ENCODE measurements at places on chromosomes 13 and 19.

DNA sequence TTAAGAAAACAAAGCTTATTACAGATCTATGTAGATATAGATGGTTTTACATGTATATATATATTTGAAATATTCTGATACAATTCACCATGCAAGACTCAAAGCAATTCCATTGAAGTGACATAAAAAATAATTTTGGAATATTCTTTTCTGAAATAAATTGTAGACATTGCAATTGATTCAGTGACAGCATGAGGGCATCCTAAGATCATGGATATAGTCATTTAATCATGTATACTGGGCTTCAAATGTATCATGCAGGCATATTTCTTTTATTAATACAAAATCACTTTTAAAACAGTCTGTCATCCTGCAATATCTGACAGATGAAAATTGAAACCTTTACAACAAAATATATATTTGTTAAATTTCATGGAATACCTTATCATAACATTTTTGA is 286.7 kb upstream of the SLITRK6 start:
- no peak overlapping the region for H3K27ac ChIP-seq
- no peaks in the 10 kb centered on the region for H3K36me3 ChIP-seq
- H3K4me1 ChIP-seq: no peaks in the 10 kb centered on the region
- no peak for DNase-seq

- H3K36me3 ChIP-seq: no peaks in the 10 kb centered on the region
- H3K27me3 ChIP-seq: peaks cover 21% of the 10 kb centered on the region
- H3K4me3 ChIP-seq: peak overlapping the region; percentile 72
- H3K4me1 ChIP-seq: peaks cover 51% of the 10 kb centered on the region
- no peak for DNase-seq
- peak overlapping the region; percentile 65 for H3K27ac ChIP-seq
Measured at GRCh38 chr19:51258165-51259160, 7.6 kb downstream of the SIGLECL1 start.

GRCh38 chr13:48400090-48400694 is 12.7 kb downstream of the LPAR6 start:
- H3K4me1 ChIP-seq: peaks cover 42% of the 10 kb centered on the region
- peaks cover 37% of the 10 kb centered on the region for H3K36me3 ChIP-seq
- no peak overlapping the region for H3K27ac ChIP-seq
- no peak for DNase-seq

- H3K27me3 ChIP-seq: peaks cover 69% of the 10 kb centered on the region
- H3K36me3 ChIP-seq: no peaks in the 10 kb centered on the region
Measured at GRCh38 chr19:55176076-55176475, 4.0 kb downstream of the SYT5 start.

- H3K4me3 ChIP-seq: no peak overlapping the region
- no peak for DNase-seq
- H3K27me3 ChIP-seq: no peaks in the 10 kb centered on the region
- peaks cover 3% of the 10 kb centered on the region for H3K36me3 ChIP-seq
Measured at GRCh38 chr19:1110809-1111640, 7.2 kb downstream of the GPX4 start.

GRCh38 chr13:75830842-75831241 is 194.7 kb downstream of the LMO7 start:
- no peak for DNase-seq
- H3K4me3 ChIP-seq: no peak overlapping the region
- no peaks in the 10 kb centered on the region for H3K4me1 ChIP-seq
- no peaks in the 10 kb centered on the region for H3K27me3 ChIP-seq

DNA sequence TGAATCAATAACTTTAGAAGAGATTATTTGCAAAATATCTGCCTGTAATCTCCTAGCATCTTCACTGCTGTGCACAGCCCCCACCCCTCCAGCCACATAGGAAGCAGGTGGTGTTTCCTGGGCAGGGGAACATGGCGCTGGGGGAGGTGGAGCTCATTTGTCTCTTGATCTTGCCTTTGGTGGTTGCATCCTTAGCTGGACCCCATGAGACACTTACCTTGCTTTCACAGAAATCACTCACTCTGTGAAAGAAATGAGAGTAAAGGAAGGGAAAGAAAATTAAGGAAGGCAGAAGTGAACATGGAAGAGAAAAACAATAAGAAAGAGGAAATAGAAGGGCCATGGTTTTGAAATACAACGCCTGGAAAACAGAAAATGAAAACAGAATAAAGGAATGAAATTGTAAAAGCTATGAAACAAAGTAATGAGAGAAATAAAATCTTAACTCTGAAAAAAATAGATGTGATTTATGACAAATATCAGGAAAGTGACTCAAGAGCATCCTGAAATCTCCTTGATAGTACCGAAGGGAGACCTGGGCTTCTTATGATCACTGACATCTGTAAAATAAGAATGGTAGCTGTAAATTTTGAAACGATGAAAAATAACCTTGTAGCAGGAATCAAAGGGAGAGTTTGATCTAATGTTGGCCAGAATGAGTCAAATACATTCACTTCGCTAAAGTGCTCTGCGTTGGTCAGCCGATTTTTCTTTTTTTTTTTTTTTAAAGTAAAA is 17.2 kb upstream of the RNASEH2B start:
- H3K27me3 ChIP-seq: peaks cover 3% of the 10 kb centered on the region
- H3K4me1 ChIP-seq: peaks cover 48% of the 10 kb centered on the region
- H3K36me3 ChIP-seq: peaks cover 16% of the 10 kb centered on the region
- H3K4me3 ChIP-seq: peak overlapping the region; percentile 85
- no peak for DNase-seq

DNA sequence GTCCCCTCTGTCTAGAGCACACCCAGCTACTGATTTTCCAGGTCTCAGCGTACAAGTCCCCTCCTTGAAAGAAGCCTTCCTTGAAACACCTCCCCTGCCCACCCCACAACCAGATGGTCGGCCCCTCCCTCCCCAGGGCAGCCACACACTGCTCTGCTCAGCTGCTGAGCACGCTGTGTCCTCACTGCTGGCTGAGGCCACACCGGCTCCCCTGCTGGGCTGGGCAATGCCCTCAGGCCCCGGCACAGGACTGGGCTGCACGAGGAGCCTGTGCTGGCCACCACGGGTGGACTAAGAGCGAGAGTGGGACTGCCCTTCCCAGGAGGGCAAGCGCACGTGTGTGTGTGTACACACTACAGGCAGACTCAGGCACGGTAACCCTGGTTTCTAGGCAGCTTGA is 11.8 kb upstream of the RSPH6A start:
- H3K27ac ChIP-seq: no peak overlapping the region
- peaks cover 59% of the 10 kb centered on the region for H3K36me3 ChIP-seq
- no peak for DNase-seq
- H3K4me1 ChIP-seq: no peaks in the 10 kb centered on the region
- no peak overlapping the region for H3K4me3 ChIP-seq
- H3K27me3 ChIP-seq: no peaks in the 10 kb centered on the region

- peaks cover 46% of the 10 kb centered on the region for H3K4me1 ChIP-seq
- DNase-seq: peak; percentile 86
- peaks cover 53% of the 10 kb centered on the region for H3K36me3 ChIP-seq
- H3K27me3 ChIP-seq: no peaks in the 10 kb centered on the region
Measured at GRCh38 chr19:46786236-46787039, 2.0 kb downstream of the SLC1A5 start.

DNA sequence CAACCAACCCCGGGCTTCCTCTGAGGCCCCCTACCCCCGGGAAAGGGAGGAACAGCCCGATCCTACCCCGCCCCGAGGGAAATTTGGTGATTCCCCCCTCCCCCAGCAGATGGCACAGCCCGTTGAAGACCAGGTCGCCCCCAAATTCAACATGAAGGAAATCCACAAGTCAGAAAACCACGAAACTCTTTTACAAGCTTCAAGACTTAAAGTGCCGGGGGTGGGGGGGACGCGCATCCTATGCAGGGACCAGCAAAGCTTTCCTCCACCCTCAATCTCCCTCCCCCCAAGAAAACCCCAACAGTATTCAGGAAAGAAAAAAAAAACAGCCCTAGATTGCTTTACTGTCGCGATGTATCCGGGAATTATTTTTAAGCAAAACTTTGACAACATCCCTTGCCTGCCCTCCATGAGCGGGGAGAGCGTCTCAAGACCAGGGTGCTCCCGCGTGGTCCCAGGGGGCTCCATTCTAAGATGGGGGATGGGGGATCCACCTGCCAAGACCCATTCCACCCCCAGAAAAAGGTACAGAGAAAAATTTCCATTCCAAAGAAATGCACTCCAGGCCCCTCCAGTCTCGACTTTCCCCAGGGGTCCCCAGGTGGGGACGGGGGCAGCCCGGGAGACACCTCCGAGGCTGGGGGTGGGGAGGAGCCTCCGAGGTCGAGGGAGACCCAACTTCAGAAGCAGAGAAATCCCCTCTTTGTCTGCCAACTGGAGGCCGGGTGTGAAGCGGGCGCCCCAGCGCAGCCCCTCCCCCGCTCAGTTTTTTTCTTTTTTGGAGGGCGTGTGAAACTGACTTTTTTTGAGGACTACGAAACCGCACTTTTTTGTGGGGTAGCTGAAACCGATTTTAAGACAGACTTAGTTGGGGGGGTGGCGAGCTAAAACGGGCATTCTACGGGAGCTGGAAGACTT is 1.5 kb downstream of the TCF3 start:
- H3K27me3 ChIP-seq: no peaks in the 10 kb centered on the region
- DNase-seq: peak; percentile 41
- peaks cover 7% of the 10 kb centered on the region for H3K4me1 ChIP-seq
- H3K27ac ChIP-seq: peak overlapping the region; percentile 92
- H3K4me3 ChIP-seq: peak overlapping the region; percentile 90

DNA sequence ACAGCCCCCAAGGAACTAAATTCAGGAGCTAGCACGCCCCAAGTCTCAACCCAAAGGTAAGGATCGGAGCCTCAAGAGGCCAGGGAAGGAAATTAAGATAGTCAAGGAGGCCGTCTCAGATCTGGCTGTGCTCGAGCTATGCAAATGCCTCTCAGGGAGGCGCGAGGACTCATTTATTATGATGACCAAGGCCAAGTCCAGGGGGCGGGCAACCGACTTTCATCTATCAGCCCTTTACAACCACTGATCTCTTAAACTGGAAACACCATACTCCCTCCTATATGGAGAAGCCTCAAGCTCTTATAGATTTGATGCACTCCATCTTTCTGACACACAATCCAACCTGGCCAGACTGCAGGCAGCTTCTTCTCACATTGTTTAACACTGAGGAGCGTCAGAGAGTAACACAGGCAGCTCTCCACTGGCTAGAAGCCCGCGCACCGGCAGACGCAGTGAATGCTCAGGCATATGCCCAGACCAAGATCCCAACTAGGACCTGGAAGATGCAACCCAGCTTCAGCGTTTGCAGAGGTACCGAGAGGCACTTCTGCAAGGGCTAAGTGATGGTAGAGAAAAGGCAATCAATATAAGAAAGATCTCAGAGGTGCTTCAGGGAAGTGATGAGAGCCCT is 9.6 kb upstream of the SLC15A1 start:
- H3K36me3 ChIP-seq: no peaks in the 10 kb centered on the region
- peaks cover 2% of the 10 kb centered on the region for H3K4me1 ChIP-seq
- peak overlapping the region; percentile 64 for H3K4me3 ChIP-seq
- H3K27ac ChIP-seq: no peak overlapping the region
- H3K27me3 ChIP-seq: peaks cover 4% of the 10 kb centered on the region
- no peak for DNase-seq

GRCh38 chr13:103102482-103102881 is 36.3 kb upstream of the SLC10A2 start:
- no peaks in the 10 kb centered on the region for H3K36me3 ChIP-seq
- DNase-seq: no peak
- no peak overlapping the region for H3K27ac ChIP-seq
- H3K27me3 ChIP-seq: no peaks in the 10 kb centered on the region

- H3K4me1 ChIP-seq: no peaks in the 10 kb centered on the region
- DNase-seq: no peak
- no peak overlapping the region for H3K4me3 ChIP-seq
- H3K27ac ChIP-seq: no peak overlapping the region
Measured at GRCh38 chr13:101714195-101714594, 261.7 kb downstream of the ITGBL1 start.

DNA sequence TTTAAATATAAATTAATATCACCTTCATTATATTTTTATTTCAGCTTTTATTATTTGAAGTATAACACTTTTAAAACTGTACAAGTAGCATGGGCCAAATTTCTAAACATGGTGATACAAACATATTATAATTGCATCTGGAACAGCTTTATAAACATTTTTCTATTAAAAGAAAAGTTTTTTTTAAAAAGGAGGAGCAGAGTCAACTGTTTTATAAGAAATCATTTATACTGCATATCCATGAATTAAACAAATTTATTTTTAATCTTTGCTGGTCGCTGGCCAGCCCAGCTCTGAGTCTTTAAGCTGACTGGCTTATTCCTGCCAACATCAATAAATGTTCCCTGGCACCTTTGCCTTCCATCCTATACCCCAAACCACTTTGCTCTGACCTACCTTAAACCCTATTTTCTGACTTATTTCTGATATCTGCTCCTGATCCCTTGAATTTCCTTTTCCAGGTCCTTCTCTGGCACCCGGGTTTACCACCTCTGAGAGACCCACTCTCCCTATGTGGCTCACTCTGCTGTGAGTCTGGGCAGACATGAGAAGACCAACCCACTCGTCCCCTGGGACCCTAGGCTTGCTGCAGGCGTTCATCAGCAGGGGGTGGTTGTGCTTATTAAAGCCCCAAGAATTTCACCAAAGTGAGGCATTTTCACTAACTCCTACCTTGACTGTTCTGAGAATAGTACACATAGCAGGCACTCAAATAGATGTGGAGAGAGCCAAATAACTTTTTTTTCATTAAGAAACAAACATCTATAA is 220.3 kb downstream of the KLF12 start:
- H3K27ac ChIP-seq: no peak overlapping the region
- no peak for DNase-seq
- H3K4me1 ChIP-seq: peaks cover 22% of the 10 kb centered on the region
- H3K4me3 ChIP-seq: no peak overlapping the region
- H3K36me3 ChIP-seq: no peaks in the 10 kb centered on the region

- no peak for DNase-seq
- no peaks in the 10 kb centered on the region for H3K4me1 ChIP-seq
- H3K27ac ChIP-seq: no peak overlapping the region
- no peaks in the 10 kb centered on the region for H3K27me3 ChIP-seq
- no peak overlapping the region for H3K4me3 ChIP-seq
- no peaks in the 10 kb centered on the region for H3K36me3 ChIP-seq
Measured at GRCh38 chr13:91649456-91649855, 251.0 kb downstream of the GPC5 start.

DNA sequence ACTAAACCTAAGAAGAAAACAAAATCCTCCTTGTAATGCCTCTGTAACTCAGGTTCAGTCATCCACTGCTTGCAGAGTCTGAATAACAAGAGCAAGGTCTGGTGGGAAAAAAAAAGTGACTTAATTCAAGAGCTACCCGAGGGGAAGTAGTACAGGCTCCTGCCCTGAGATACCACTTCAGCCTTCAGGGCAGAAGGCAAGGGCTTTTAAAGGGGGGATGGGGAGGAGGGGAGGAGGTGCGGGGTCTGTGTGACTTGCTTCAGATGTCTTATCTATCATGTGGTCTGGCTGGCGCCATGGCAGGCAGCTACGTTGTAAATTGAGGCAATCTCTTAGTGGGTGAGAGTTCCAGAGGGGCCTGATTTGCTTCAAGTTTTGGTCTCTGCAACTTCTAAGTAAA is 66.7 kb downstream of the LRRC63 start:
- H3K4me1 ChIP-seq: peaks cover 2% of the 10 kb centered on the region
- H3K27me3 ChIP-seq: peaks cover 5% of the 10 kb centered on the region
- no peak overlapping the region for H3K4me3 ChIP-seq
- no peaks in the 10 kb centered on the region for H3K36me3 ChIP-seq
